ENCODE measurements at places on chromosomes 6 and 20.

DNA sequence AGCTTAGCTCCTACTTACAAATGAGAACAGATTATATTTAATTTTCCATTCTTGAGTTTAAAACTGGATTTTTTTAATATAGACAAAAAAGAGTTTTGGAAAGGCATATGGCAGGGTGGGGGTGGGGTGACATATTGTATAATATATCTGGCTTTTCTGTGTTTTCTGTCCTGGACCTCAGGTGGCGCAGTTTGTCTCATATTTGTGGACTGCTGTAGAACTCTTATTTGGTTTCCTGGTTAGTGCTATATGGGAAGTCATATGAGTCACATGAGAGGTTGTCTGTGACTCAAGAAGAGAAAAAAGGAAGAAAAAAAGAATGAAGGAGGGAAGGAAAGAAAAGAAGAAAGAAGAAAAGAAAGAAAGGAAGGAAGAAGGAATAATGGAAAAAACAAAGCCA, 131.8 kb downstream of the CLVS2 start:
- no peak for DNase-seq

- no peak for DNase-seq
These were observed 57.3 kb downstream of the SMOC2 start for GRCh38 chr6:168498161-168498843.

DNA sequence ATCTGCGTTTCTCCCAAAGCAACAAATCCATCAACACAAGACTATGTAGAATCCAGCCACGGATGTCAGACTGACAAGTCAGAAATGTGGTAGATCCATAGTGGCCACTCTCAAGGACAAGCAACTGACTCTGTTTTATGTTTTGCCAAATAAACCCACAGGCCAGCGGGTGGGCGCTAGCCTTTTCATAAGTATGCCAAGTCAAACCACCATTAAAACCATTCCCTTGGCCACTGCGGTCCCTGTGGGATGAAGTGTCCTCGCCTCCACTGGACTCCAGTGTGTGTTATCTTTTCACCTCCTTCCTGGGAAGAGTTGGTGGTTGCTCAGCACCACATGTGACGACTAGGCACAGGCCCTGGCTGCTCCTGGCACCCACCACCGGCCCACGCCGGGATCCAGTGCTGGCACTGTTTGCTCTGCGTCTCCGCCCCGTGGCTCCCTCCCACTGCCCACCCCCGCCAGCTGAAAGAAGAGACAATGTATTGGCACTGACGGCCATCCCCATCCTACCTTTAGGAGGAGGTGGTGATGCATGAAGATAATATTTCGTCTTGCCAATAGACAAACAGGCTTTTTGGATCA, 103.4 kb downstream of the FOXC1 start:
- no peak for DNase-seq

GRCh38 chr6:113632220-113632864, 224.8 kb upstream of the MARCKS start:
- DNase-seq = peak; percentile 49

DNA sequence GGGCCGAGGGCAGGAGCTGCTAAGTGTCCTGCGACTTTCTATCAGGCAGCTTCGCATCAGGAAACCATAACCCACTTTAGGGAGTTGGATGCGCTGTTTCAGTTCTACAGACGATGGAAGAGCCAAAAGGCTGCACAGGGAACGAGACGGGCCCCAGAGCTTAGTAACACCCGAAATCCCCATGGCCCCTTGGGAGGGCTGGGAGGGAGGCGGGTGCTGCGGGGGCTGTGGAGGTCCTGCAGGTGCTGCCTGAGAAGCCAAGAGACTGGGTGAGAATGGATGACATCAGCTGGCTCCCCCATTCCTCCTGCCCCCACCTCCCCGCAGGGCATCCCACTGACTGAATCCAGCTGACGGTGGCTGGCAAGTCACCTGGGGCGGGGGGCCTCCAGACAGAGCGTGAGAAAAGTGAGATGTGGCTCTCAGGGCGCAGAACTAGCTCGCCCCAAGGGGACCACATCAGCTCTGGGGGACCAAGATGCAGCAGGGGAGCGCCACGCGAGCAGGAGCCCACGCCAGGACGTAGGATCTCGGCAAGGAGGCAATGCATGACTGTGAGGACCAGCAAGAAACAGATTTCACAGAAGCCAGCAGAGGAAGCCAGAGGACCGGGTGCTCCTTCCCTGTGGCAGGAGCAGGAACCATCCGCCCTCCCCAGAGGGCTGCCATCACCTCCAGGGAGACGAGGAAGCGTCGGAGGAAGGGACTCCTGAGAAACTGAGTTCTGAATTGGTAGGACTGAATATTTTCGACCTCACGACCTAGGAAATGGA, 36.8 kb downstream of the PNLDC1 start:
- DNase-seq = no peak
